A549 treated with CpdA at 1 μM for 4 hours (cell line): ENCODE measurements at places on chromosomes 1 and 21. TPM values are rescaled to one million over a fixed set of nuclear protein-coding genes. Genes with fewer than 3 reads are reported as not detected.

The FAM43B gene
- total RNA-seq, result 3.6 to 6.6 TPM (median 5.7 TPM) in 5 replicates

The PLEKHA6 gene
- 20.3 to 28.8 TPM (median 24.2 TPM) in 5 replicates for total RNA-seq

The FAM167B gene
- total RNA-seq, result 0.55 to 1.0 TPM (median 0.80 TPM) in 5 replicates

The NTRK1 gene
- total RNA-seq, result 0.08 to 0.16 TPM (median 0.10 TPM) in 4 of 5 replicates, not detected in the other

The HMGCS2 gene
- total RNA-seq, result not detected in 5 replicates

The KISS1 gene
- total RNA-seq, result 0.21 to 1.0 TPM (median 0.61 TPM) in 4 of 5 replicates, not detected in the other

The RGS8 gene
- total RNA-seq, result not detected in 5 replicates

The CYP2J2 gene
- 0.05 to 0.09 TPM in 2 of 5 replicates, not detected in the others for total RNA-seq

The A3GALT2 gene
- not detected in 5 replicates for total RNA-seq

The NBPF10 gene
- 0.49 to 0.78 TPM (median 0.55 TPM) in 5 replicates for total RNA-seq

The HSPG2 gene
- total RNA-seq, result 48.7 to 70.8 TPM (median 55.7 TPM) in 5 replicates

The TMEM200B gene
- total RNA-seq, result 0.07 to 0.21 TPM (median 0.13 TPM) in 5 replicates

The DAB1 gene
- total RNA-seq, result not detected in 5 replicates

The CYYR1 gene
- total RNA-seq, result not detected in 5 replicates

The OR6N1 gene
- total RNA-seq, result not detected in 5 replicates

The ATP1A4 gene
- total RNA-seq, result not detected in 5 replicates

The FOXO6 gene
- 0.29 to 0.82 TPM (median 0.64 TPM) in 5 replicates for total RNA-seq

The MRPL39 gene
- total RNA-seq, result 34.6 to 37.8 TPM (median 36.4 TPM) in 5 replicates

The MROH9 gene
- total RNA-seq, result not detected in 5 replicates

The TPTE gene
- not detected in 5 replicates for total RNA-seq

The ECM1 gene
- total RNA-seq, result 1.8 to 2.6 TPM (median 2.2 TPM) in 5 replicates

The AK5 gene
- total RNA-seq, result 6.2 to 9.0 TPM (median 7.3 TPM) in 5 replicates

The FMO2 gene
- total RNA-seq, result not detected in 5 replicates

The OR2T33 gene
- not detected in 5 replicates for total RNA-seq

The S100A12 gene
- not detected in 5 replicates for total RNA-seq

The ZNF692 gene
- total RNA-seq, result 18.0 to 29.0 TPM (median 28.2 TPM) in 5 replicates

The GRIK3 gene
- not detected in 5 replicates for total RNA-seq

The FMO1 gene
- not detected in 5 replicates for total RNA-seq

The MPC2 gene
- 47.1 to 86.0 TPM (median 73.5 TPM) in 5 replicates for total RNA-seq

The C1orf87 gene
- total RNA-seq, result not detected in 5 replicates

The TCEA3 gene
- 0.17 to 0.42 TPM (median 0.29 TPM) in 5 replicates for total RNA-seq

The KCNK1 gene
- 14.3 to 20.3 TPM (median 18.1 TPM) in 5 replicates for total RNA-seq

The CYP4A11 gene
- not detected in 5 replicates for total RNA-seq

The C1QB gene
- total RNA-seq, result not detected in 5 replicates

The MYOG gene
- not detected in 5 replicates for total RNA-seq

The ADPRS gene
- total RNA-seq, result 21.6 to 27.0 TPM (median 26.3 TPM) in 5 replicates

The ANKRD35 gene
- total RNA-seq, result 0.04 TPM in 1 of 5 replicates, not detected in the others

The MATN1 gene
- total RNA-seq, result 0.05 to 0.25 TPM (median 0.07 TPM) in 4 of 5 replicates, not detected in the other

The AIM2 gene
- not detected in 5 replicates for total RNA-seq

The L1TD1 gene
- not detected in 5 replicates for total RNA-seq

The SMCP gene
- not detected in 5 replicates for total RNA-seq

The TRIM67 gene
- total RNA-seq, result 0.16 to 0.28 TPM (median 0.21 TPM) in 5 replicates

The MEX3A gene
- 2.1 to 3.1 TPM (median 2.3 TPM) in 5 replicates for total RNA-seq

The ANXA9 gene
- total RNA-seq, result 0.70 to 1.3 TPM (median 0.83 TPM) in 5 replicates

The ASAP3 gene
- total RNA-seq, result 2.4 to 3.8 TPM (median 3.1 TPM) in 5 replicates

The FCAMR gene
- total RNA-seq, result not detected in 5 replicates

The CHRNB2 gene
- total RNA-seq, result 0.34 to 0.58 TPM (median 0.38 TPM) in 5 replicates

The C1QC gene
- not detected in 5 replicates for total RNA-seq
